LoVo (cell line): ENCODE measurements at places on chromosomes 4 and X.
A peak's percentile ranks its signal among the peaks of the same experiment; 100 is the strongest.

- DNase-seq, result no peak
Observed at GRCh38 chr4:159298502-159298901, 195.6 kb downstream of the RAPGEF2 start.

DNA sequence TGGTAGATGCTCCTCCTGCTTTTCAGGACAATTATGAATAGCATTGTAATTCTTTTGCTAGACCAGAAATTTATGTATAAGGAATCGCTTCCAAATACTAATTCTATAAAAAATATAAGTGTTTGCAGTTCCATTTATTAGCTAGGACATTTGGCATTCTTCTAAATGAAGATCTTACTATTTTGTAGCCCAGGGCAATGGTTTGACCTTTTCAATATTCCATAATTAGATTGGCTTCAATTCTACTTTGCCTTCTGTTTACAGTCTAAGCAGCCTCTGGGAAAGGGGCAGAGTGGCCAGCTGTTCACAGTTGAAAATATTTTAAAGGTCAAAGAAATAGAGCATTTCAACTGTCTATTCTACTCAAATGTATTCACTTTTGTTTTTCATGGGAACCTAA, 912.1 kb upstream of the GRIA3 start:
- DNase-seq, result no peak

GRCh38 chr4:40934676-40935075, 184.9 kb downstream of the NSUN7 start:
- DNase-seq, result no peak

GRCh38 chrX:148049441-148049840, 68.3 kb downstream of the FMR1NB start:
- DNase-seq, result peak; percentile 2
